ENCODE measurements at places on chromosomes 5 and 9.
A peak's percentile ranks its signal among the peaks of the same experiment; 100 is the strongest.

DNA sequence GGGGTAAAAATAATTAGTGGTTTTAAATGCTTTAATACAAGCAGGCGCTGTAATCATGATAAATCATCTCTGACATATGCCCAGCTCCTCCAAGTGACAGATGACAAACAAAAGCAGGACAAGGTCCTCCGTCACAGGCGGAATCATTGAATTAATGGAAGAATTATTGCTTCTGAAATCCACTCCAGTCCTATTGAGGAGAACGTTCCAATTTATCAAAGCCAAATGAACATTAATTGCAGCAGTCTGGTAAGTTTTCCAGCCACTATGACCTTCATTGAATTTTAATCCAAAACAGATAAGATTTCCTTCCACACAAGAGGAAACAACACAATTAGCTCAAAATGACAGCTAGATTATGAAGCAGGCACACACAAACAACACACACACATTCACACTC, 136.8 kb downstream of the ASTN2 start:
- DNase-seq = peak; percentile 76

- no peak for DNase-seq
Measured at GRCh38 chr5:173138707-173139106, 5.6 kb upstream of the BNIP1 start.

DNA sequence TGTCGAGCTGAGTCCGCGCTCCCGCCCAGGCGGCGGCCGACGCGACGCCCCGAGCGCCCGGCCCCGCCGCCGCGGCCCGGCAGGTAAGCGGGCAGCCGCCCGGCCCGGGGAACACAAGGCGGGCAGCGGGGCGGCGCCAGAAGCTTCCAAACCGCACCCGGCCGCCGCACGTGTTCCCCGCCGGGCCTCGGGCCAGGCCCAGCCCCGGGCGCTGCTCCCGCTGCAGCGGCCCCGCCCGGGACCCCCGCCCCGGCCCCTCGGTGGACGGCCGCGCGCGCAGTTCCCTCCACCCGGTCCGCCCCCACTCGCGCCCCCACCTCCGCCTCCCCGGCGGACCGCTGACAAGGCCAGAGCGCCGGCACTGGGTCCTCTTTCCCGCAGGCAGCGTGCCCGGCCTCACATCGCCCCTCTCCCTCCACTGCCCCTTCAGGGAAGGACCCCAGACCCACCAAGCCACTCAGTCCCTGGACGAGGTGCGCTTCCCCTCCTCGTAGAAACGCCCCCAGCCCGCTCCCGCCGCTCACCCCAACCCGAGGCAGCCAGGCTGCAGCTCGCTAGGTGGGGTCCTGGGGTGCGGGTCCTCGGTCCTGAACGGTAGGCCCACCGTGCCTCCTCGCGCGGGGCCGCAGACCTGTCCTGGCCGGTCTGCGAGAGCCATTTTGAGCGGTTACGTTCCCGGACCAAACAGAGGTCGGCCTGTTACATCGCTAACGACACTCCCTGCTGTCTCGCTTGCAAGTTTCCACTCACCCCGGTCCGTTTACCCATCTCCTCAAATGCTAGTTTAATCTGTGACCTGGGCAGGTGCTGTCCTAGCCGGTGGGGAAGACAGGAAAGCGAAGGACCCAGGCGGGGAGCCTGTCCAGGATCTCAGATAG, 475 bp downstream of the WDR5 start:
- DNase-seq = no peak

DNA sequence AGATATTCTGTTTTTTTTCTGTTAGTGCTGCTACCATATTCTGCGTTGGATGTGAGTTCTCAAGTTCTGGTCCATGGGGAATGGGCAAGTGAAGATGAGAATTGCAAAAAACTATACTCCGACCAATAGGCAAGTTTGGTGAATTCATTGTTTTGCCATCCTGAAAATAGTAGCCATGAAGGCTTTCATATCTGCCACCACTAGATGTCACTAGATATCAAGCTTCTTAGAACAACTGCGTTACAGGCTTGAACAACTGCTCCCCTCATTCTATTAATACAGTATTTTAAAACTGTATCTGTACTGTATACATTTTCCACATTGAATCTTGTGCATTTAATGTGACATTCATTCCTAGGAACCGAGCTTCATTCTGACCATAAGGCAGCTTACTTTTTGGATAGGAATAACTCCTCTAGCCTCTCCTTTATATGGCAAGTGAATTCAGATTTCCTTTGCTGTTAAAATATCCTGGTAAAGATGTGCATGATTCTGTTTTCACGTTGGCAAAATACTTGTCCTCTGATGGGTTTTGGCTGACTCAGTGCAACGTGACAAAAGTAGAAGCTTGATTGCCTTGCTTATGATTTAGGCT, 163.6 kb downstream of the SREK1 start:
- DNase-seq = peak; percentile 60

DNA sequence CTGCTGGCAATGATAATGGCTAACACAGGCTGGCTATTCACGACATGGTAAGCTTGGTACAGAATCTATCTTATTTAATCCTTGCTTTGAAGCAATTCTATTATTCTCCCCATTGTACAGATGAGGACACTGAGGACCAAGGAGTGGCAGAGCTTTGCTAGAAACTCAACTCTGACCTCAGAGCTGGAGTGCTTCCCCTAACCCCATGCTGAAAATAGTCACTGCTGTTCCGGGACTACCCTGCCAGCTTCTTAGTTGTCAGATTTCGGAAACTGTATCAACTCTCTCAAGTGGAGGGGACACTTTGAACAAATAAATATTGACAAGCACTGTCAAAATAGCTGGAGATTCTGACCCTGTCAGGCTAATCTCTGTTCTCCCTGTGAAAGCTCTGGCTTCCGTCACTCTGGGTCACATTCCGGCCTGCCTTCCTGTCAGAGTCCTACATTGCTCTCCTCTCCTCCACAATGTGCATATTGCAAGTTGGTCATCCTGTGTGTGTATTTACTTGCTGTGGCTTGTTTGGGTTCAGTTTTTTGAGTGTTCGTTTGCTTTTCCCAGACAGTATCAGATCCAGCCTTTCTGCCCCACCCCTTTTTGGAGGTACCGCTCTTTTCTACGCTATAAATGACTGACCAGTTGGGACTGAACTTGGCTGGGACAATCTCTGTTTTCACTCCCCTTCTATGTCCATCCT, 134.3 kb upstream of the MAP1B start:
- DNase-seq = no peak

GRCh38 chr5:141657937-141658545, 6.8 kb upstream of the FCHSD1 start:
- no peak for DNase-seq

DNA sequence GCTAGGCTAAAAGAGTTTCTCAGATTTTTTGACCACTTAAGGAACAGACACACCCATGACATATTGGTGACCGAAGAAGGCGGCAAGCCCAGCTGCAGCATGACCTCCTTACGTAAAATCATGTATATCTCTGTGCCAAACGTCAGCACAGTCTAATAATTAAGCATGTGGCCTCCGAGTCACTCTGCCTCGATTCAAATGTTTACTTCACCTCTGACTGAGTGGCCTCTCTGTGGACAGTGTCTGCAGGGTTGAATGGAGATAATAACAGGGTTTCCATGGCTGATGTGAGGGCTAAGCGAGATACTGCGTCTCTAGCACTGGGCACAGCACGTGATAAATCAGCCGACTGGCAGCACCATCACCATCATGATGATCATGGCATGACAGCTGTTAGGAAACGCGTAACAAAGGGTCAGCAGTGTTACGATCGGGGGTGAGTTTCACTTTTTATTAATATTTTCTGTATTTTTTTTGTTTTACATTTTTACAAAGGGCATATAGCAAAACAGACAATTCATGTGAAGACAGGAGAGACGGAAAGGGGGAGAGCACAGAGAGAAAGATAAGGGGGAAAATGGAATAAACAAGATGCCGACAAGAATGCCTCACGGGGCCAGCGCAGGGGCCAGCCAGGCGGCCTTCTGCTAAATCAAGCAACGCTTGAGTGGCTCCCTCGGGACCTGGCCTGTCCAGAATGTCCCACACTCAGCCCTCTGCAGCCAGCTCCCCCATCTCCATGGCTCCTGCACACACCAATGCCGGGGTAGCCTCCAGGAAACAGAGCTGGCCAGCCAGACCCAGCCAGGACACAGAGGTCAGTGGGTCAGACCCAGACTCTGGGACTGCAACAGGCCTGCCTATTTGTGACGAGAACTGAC, 60.3 kb downstream of the ADAMTS2 start:
- DNase-seq = peak; percentile 75

DNA sequence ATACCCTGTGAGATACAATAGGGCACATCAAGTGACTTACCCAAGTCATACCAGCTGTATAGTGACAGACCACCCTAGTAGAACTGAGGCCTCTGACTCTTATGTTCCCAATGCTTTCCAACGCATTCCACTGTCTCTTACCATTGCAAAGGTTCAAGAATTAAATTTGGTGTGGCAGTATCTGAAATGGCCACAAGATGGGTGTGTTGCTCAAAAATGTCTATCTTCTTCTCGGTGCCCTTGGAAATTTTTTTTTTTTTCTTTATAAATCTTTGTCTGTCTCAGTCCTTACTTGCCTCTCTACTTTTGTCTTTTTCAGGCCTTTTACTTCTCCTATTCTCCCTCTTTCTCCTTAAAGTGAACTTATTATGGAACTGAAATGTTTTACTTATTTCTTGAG, 48.4 kb downstream of the GPR21 start:
- peak; percentile 20 for DNase-seq

- no peak for DNase-seq
Measured at GRCh38 chr5:159202151-159202550, 7.2 kb downstream of the RNF145 start.

DNA sequence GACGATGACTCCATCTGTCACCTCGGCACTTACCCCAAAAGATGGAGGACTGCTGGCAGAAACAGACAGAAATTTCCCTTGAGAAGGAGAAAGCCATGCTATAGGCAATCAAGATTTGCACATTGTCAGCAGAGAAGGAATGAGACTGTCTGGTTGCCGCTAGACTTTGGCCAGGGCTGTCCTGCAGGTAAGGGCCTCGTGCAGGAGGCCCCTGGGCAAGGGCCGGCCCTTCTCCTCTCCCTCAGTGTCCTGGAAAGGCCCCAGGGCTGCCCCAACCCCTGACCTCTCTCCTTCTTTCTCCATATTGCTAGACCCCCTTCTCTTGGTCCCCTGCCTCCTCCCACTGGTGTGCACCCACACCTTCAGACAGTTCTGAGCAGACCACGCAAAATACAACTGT, 14.6 kb upstream of the KCNIP1 start:
- DNase-seq = no peak

GRCh38 chr5:607541-608428, 4.4 kb upstream of the CEP72 start:
- no peak for DNase-seq

DNA sequence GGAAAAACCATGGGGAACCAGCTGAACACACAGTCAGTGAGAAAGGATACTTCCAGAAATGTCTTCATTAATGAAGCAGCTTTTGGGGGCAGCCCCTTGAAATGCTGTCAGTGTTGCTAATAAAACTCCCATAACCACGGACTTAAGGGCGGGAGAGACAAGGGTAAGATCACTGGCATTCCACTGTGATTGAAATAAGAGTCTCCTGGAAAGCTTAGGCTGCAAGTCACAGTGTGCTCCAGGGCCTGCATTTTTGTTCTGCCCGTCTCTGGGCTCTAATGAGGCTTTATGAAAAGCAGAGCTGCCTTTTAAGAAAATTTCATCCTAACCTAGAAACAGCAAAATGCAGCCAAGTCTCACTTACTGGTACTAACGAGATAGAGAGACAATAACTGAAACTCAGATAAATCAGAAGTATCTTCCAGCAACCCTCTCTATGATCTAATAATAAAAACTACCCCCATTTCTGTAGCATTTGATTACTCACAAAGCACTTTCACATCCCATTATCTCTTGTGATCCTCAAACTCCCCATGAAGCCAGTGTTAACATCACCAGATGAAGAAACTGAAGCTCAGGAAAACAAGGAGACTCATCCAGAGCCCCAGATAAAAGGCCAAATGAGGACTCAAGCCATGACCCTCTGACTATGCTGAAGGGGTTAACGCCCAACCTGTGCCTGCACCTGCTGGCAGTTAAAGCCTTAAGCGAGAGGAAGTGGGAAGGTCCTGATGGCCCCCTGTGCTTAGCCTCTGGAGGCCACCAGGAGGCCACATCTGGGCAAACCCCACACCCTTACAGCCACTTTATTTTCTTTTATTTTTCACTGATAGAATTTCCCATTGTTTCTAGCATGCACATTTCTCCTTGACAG, 37.5 kb downstream of the SPOCK1 start:
- peak; percentile 2 for DNase-seq

- DNase-seq = no peak
Measured at GRCh38 chr5:15621094-15621493, 121.1 kb downstream of the FBXL7 start.

DNA sequence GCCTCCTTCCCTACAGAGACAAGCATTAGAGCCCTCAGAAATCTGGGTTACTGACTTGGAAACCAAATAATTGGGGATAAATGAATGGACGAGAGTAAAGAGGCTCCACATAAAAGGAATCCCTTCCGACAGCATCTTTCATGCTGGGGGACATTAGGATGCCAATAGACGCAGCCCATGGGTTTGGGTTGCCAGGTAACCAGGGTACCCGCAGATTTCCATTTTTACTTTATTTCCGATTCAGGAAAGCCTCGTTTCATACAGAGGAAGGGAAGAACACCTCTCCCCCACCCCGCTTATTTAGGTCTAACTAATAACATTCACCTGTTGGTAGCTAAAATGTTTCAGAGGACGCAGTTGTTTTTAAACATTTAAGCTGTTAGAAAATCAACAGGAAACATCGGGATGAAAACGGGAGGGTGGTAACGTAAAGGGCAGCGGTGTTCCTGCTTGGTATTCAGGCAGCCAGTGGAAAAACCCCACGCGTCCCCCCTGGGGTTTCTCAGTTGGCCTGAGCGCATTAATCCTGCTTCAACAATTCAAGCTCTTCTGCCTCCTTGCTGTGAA, 179.5 kb downstream of the YTHDC2 start:
- DNase-seq = no peak

DNA sequence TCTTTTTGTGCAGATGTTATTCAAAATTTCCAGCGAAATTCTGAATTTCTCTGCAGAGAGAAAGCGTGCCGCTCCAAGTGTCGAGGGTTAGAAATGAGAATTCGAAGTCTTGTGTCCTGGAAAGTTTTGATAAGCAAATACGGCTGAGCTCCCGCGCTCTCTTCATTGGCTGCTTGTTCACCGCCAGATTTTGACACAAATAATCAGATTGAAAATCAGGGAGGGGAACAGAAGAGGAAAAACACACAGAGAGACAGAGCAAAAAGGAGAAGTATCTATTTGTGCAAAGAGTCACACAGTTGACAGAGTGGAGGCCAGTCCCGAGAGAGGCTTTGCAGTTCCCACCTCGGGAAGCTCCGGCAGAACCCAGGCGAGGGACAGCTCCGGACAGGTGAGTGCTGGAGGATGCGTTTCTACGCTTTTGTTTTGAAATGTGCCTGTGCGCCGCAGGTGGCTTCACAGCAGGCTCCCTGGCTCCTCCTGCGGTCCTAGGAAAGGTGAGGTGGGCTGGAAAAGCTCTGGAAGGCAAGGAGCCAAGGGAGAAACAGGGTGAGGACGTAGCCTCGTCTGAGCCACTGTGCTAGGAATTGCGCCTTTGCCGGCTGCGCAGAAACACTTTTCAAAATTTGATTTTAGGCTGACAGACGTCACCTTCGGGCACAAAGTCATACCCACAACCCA, at the start of gene GFI1B:
TSS of gene GFI1B (plus strand) at position 244 of the 681 bp plus-strand sequence. CDS start 7,985 bp downstream, outside the sequence.
- peak; percentile 3 for DNase-seq
